ENCODE measurements at places on chromosomes 13 and 19. TPM values are rescaled to one million over a fixed set of nuclear protein-coding genes. Genes with fewer than 3 reads are reported as not detected.

PSG2 gene
- not detected for polyA plus RNA-seq

KLK4 gene
- not detected for polyA plus RNA-seq

LPAR6 gene
- polyA plus RNA-seq: 87.1 TPM

DDX39A gene
- polyA plus RNA-seq: 110 TPM

GPR12 gene
- not detected for polyA plus RNA-seq

USHBP1 gene
- polyA plus RNA-seq: not detected

CGB2 gene
- not detected for polyA plus RNA-seq

ARHGEF18 gene
- polyA plus RNA-seq: 3.3 TPM

LENG9 gene
- 0.73 TPM for polyA plus RNA-seq

SYT3 gene
- not detected for polyA plus RNA-seq

TNFSF13B gene
- polyA plus RNA-seq: 39.8 TPM

HRC gene
- polyA plus RNA-seq: not detected

MEIOSIN gene
- not detected for polyA plus RNA-seq

SLC10A2 gene
- polyA plus RNA-seq: not detected

C19orf73 gene
- 2.3 TPM for polyA plus RNA-seq

All from CD4-positive, CD25-positive, alpha-beta regulatory T cell (primary cell).